Stimulated activated CD8-positive, alpha-beta memory T cell treated with anti-CD3 and anti-CD28 coated beads, Interleukin-7, amount 100 ng/mL, for 24 hours (primary cell): ENCODE measurements at places on chromosomes 2 and 18.

- DNase-seq: no peak
These were observed 299.4 kb downstream of the LPIN1 start for GRCh38 chr2:12045864-12046291.

- DNase-seq: no peak
These were observed 7.4 kb upstream of the DDX1 start for GRCh38 chr2:15584316-15584715.

DNA sequence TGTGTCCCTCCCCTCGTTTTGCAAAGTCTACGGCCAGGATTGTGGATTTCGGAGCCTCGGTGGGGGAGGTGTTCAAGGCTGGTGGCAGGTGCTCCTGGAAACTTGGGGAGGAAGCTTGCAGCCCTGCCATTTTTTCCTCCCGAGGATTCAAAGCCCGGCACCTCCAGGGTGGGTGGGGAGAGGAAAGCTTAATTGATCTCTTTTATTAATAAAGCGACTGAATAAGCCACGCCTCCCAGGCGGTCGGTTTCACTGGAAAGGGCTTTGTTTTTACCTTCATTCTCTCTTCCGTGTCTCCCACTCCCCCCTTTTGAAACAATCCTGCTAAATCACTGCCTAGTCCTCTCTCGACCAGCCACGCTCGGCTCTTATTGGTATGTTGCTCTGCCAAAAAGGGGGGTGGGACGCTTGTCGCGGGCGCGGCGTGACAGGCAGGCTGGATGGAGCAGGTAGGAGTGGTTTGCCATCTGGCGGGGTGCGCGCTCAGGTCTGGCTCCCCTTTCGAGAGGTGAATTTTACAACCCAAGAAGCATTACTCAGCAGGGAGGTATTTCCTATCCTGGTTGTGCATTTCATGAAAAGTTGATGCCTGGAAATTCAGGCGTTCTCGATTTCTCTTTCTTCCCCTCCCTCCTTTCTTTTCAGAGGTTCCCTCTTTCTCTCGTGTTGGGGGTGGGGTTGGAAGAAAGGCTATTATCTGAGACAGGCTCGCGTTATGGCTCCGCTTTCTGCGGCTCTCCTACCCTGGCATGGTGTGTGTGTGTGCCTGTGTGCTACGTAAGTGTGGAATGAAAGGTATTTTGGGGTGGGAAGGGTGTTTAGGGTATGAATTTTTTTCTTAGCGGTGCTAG, 1.4 kb downstream of the NEDD4L start:
- DNase-seq: no peak

GRCh38 chr2:17228461-17228860, 289.8 kb downstream of the RAD51AP2 start:
- no peak for DNase-seq

DNA sequence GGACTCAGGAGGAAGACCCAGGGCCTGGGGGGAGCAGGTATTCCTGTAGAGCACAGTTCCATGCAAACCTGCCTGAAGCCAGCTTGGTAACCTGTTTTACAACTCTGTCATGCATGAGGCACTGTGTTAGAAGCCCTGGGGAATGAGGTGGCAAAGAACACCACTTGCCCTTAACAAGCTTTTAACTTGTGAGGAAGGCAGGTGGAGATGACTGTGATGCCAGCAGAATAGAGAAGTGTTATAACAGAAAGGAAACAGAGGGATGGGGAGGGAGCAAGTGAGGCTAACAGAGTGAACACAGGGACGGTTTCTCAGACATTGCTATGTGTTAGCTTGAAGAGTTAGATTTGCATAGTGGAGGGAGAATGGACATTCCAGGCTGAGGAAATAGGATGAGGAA, 11.5 kb upstream of the IL1A start:
- no peak for DNase-seq

GRCh38 chr2:72908741-72909140, 8.6 kb upstream of the EMX1 start:
- DNase-seq: no peak

DNA sequence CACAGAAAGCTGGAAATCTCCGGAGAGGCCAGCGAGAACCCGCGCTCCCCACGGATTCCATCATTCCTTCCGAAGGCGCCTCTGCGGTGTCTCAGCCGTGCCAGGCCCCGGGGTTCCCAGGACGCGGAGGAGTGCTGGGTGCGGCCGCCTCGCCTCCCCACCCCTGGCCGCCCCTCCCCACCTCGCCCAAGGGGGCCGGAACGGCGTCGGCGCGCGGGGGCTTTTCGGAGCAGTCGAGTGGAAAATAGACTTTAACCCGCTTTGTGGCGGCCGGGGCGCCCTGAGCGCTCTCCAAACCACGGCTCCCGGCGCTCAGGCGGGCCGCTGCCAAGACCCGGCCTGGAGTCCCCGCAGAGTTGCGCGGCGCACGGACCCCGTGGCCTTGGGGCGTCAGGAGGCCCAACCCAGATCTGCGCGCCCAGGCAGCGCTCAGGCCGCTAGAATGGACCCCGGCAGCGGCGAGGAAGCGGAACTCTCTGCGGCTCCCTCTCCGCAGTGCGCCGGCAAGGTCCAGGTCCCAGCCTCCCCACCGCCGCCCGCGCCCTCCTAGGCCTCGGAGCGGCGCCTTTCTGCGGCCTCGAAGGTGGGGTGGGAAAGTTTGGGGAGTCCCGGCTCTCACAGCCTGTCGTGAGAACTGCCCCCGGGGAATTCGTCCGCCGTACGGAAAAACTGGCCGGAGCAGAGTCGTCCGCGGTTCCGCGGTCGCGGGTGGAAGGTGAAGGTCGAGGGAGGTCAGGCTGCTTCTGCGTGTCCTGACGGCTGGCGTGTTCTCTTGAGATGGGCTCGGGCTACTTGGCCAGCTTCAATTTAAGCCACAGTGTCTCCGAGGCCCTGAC, 1.2 kb upstream of the EMX1 start:
- no peak for DNase-seq

GRCh38 chr18:74303936-74304335, 11.7 kb upstream of the C18orf63 start:
- no peak for DNase-seq

- no peak for DNase-seq
These were observed 82.1 kb downstream of the CDK15 start for GRCh38 chr2:201888426-201888800.

DNA sequence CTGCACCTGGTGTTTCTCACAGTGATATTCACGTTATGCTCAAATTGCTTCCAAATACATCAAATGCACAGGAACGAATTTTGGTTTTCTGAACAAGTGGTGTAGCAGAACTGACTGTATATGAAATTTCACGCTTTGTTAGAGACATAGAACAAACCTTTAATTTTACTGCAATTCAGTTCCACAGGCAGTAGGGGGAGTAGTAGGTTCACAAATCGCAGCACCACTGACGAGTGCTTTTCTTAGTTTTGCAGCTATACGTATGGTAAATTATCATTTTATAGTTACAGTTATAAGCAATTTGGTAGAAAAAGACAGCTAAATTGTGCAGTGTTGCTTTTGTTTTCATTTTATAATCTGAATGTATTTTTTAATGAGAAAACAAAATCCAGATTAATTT, 113.3 kb downstream of the KIAA1328 start:
- DNase-seq: no peak

DNA sequence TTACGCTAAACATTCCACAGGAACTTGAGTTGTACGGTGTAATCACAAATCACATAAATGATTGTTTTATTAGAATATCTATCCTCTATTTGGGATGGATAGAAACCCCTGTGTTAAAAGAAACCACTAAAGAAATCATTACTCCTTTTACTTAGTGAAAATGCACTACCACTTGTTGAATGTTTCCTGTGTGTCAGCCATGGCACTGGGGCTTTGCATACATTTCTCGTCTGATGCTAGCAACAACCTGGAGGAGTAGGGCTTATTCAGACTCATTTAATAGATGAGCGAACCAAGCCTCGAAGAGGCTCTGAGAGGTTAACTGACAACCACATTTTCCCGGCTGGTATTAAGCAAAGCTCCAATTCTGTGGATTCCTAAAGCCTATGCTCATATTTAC, 60.5 kb upstream of the PELI1 start:
- DNase-seq: no peak

- no peak for DNase-seq
These were observed 10.2 kb downstream of the LCLAT1 start for GRCh38 chr2:30457296-30457695.

DNA sequence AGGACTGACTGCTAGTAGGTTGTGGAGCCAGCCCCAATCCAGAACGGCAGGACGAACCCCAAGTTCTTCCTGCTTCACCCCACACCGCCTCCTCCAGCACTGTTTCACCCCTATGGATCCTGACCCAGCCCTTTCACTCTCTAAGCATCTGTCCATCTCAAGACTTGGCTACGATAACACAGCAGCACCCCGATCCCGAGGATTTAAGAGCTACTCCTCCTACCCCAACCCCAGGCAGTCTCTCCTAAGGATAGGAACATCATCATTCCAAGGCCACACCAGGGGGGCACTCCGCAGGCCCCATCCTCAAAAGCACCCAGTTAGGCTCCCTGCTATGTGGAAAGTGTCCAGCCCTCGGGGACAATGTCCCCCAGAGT, 645 bp downstream of the KCTD18 start:
- DNase-seq: no peak

GRCh38 chr2:567865-568638, 109.2 kb downstream of the TMEM18 start:
- no peak for DNase-seq
